ACHN (cell line): ENCODE measurements at places on chromosomes 4 and X.

DNA sequence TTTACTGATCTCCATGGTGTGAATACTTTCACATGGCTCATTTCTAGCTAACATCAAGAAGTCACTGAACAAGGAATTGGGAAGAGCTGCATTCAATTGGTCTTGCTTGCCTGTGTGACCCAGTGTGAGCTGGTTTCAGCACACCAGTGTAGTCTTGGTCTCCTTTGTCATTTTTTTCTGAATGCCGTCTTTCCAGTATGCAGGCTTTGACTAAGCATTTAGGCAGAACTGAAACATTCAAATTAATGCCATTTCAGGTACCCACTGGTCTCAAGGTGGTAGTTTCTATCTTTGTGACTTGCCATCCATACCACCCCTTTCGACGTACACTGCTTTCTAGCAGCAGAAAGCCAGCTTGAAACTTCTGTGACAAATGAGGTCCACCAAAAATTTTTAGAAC lies 550.5 kb upstream of the BOD1L1 start:
- DNase-seq, result no peak

GRCh38 chr4:110137829-110138228 lies 60.6 kb downstream of the ELOVL6 start:
- DNase-seq, result no peak

- no peak for DNase-seq
Measured at GRCh38 chr4:151674804-151675391, 85.9 kb downstream of the GATB start.

DNA sequence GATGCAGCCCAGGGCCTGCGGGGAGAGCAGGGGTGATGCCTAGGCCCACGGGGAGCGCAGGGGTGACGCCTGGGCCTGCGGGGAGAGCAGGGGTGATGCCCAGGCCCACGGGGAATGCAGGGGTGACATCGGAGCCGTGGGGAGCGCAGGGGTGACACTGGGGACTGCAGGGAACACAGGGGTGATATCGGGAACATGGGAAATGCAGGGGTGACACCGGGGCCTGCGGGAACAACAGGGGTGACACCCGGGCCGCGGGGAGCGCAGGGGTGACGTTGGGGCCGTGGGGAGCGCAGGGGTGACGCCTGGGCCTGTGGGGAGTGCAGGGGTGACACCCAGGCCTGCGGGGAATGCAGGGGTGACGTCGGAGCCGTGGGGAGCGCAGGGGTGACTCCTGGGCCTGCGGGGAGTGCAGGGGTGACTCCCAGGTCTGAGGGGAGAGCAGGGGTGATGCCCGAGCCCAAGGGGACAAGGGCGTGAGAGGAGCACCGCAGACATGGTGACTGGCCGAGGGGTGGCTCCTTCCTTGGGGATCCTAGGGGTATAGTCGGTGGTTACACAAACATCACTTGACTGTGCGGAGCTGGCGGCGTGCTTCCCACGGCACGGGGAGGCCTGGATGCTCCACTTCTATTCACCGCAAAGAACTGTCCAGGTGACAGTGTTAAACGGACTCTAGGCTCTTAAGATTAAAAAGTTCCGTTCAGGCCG lies 38.0 kb downstream of the GAK start:
- no peak for DNase-seq

DNA sequence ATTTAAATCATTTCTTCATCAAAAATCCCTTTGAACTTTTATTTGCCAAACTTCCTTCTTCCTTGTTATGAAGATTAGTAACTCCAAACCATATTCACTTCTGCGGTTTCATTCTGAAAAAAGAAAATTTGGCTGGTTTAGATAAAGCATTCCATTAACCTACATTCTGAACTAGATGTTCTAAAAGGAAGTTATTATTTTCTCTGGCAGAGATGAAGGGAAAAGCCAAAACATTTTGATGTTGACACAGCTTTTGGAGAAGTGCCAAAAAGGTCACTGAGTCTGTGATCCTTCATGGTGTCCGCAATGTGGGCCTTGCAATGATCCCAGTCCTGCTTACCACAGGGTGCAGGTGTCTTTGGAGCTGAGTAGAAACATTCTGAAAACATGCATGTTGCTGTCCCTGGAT lies 36.0 kb downstream of the CXCL8 start:
- peak; percentile 54 for DNase-seq

GRCh38 chr4:158786121-158786601 lies 17.3 kb downstream of the FNIP2 start:
- no peak for DNase-seq

GRCh38 chr4:38681281-38681991 lies 17.4 kb downstream of the KLF3 start:
- no peak for DNase-seq

GRCh38 chr4:131091896-131092295 lies 1995.9 kb downstream of the C4orf33 start:
- peak; percentile 40 for DNase-seq

DNA sequence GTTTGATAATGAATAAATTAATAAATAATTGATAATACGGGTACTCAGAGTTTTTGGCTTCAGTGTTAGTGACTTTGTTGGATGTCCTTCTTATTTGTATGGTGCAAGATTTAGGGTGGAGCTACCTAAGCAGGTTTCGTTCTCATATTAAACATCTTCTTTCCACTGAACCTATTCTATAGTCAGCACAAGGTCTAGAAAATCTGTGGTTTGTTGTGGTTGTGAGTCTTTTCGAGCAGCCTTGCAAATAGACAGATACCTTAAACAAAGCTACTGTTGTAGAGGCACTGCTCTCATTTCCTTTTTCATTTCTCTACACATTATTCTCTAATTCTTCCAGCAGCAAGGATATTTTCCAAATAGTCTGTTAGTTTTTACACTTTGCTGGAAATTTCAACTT lies 38.1 kb upstream of the SPANXD start:
- DNase-seq, result no peak

DNA sequence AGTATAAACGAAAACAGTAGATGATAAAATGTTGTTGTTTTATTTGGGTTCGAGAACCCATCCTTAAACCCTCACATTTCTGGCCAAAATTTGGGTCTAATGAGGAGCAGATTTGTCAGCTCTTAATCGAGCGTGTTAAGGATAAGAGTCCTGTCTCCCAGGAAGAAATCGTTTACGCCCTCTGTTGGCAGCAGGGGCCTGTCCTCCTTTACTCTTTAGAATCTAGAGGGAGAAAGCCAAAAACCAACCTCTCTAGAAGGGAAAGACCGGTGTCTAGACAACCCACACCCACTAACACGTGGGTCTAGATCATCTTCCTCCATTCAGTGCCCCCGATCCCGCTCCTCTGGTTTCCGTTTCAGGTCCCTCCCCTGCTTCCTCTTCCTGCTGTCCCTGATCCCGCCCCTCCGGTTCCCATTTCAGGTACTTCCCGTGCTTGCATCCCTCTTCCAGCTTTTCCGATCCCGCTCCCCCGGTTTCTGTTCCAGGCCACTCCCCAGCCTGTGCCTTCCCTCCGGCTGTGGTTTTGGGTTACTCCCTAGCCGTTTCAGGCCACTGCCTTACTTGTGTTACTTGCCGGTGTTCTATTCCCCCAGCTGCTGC lies 339.1 kb downstream of the PAPSS1 start:
- no peak for DNase-seq

DNA sequence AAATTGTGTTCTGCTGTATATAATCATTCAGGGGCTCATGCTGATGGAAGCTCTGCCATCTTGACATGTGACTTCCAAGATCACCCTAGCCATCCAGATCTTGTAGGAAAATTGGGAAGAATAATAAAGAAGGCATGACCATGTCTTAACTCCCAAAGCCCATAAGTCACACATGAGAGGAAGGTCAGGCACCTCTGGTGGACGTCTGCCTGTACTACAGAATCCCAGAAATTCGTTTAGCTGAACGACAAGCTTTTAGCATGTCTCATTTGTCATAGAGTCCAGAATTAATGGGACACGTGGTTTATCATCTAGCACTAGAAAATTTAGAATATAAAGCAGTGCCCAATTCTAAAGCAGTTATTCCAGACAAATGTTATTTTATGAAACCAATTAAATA lies 212.7 kb downstream of the CENPC start:
- DNase-seq, result peak; percentile 29

- DNase-seq, result no peak
Measured at GRCh38 chr4:187108845-187109244, 385.2 kb upstream of the FAT1 start.

GRCh38 chr4:184782731-184783373 lies 42.9 kb downstream of the ACSL1 start:
- DNase-seq, result no peak

DNA sequence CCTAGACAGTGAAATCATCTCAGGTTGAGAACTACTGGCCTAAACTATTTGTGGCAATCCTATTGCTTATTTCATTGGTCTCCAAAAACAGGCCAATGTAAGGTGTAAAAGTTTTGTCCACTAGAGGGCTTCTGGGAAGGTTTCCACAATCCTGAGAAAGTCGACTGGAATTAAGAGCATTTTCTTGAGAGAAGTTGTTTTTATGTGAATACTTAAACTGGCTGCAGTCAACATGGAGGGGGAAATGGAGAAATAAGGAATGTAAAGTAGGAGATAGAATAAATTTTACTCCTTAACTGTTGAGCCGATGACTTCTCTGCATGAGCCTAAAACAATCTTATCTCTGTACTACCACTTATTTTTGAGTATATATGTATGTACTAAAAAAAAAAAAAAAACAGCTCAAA lies 11.0 kb upstream of the EIF4E start:
- DNase-seq, result peak; percentile 61

DNA sequence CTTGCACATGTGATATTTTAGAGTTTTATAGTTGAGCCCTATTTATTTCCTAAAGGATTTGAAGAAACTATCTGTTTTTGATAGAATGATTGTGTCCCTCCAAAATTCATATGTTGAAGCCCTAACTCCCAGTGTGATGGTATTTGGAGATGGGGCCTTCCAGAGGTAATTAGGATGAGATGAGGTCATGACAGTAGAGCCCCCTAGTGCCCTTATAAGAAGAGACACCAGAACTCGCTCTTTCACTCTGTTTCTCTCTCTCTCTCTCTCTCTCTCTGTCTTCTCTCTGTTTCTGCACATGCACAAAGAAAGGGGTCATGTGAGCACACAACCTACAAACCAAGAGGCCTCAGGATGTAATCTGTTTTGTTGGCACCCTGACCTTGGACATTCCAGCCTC lies 921.9 kb upstream of the DIAPH2 start:
- DNase-seq, result no peak

DNA sequence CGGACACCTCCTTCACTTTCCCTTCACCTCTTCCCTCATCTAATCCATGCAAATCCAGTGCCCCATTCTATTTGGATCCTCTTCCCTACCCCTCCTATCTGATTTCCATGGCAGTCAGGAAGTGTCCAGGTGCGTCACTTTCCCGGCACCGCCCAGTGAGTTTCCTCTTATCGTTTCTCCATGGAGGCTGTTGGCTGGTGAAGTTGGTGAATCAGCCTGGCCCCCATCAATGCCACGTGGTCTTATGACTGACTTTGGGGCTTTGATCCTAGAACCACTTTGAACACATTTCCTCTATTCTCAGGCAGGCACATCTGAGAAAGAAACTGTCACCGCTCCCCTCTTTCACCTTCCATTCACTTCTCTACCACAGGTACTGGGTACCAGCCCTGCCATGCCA lies 137.8 kb downstream of the CEP135 start:
- no peak for DNase-seq

DNA sequence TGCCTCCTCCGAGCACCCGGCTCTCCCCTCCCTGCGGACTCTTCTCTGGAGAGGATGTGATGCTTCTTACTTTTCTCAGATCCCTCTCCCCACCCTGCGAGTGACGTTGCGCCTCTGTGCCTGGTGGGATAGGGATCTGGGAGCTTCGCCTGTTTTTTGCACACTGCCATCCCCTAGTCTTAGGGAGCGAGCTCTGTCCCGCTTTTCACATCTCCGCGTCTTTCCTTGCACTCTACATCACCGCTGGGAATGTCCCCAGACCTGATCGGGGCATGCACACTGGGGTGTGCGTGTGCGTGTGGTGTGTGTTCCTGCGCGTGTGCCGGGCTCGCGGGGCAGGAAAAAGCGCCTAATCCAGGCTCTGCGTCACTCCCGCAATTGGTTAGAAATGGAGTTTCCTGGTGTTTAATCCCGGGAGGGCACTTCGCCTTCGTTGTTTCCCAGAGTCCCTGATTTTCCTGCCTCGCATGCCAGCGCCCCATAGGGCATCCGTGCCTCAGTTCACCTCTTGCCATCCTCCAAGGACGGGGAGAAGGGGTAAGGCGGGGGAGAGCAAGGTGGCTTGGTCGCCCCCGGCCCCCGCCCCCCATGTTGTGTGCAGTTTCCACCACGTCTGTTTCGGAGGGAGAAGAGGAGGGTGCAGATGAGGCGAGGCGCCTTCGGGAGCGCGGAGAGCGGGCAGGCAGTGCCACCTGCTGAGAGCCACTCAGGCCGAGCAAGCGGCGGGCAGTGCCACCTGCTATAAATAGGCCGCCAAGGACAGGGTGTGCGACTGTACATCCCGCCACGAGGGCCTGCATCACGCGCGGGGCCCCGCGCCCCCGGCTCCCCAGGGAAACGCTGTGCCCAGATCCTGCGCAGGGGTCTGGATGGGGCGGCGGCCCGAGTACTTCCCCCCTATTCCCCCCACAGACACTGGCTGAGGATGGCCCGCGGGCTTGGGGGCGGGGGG lies 759 bp upstream of the TBC1D1 start:
- DNase-seq, result peak; percentile 23

GRCh38 chr4:184452740-184453139 lies 21.6 kb downstream of the IRF2 start:
- DNase-seq, result no peak

- no peak for DNase-seq
Measured at GRCh38 chr4:126558596-126558995, 1074.2 kb upstream of the INTU start.

DNA sequence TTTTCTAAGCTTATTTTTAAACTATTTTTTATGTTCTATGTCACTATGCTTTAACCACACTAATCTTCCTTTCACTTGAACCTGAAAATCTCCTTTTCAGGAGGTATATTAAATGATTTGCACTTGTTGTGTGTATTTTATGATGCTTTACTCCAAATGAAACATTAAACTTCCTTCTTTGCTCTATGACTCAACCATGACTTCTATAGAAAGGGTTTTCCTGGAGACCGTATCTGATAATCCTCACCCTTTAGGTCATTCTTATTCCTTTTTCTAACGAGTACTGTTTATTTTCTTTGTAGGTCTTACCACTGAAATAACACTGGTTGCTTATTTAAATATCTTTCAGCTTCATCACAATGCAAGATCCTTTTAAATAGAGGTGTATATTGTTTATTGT lies 1163.2 kb downstream of the PCDH18 start:
- no peak for DNase-seq

DNA sequence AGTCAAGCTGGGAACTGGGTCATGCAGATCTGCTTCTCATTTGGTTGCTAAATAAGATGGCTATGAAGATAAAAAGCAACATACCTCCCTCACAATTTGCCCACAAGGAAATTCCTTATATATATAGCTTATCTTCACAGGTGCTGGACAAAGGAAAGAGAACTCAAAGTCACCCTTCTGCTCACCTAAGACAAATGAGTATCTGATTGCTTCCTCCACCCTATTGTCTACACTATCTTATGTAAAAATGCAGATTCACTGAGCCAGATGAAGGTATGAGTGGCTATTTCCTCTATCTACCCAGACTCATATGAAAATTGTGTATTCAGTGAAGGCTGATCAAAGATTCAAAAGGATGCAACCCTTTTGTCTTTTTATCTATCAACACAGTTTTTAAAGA lies 50.8 kb downstream of the CHM start:
- DNase-seq, result no peak
